ENCODE measurements at places on chromosomes 3 and 15. TPM values are rescaled to one million over a fixed set of nuclear protein-coding genes. Genes with fewer than 3 reads are reported as not detected.

- no peaks in the 10 kb centered on the region for H3K36me3 ChIP-seq
- H3K27ac ChIP-seq: no peak overlapping the region
- no peaks in the 10 kb centered on the region for H3K4me1 ChIP-seq
- no peak overlapping the region for H3K4me3 ChIP-seq
These were observed 32.8 kb downstream of the SCN5A start for GRCh38 chr3:38616658-38617057.

DNA sequence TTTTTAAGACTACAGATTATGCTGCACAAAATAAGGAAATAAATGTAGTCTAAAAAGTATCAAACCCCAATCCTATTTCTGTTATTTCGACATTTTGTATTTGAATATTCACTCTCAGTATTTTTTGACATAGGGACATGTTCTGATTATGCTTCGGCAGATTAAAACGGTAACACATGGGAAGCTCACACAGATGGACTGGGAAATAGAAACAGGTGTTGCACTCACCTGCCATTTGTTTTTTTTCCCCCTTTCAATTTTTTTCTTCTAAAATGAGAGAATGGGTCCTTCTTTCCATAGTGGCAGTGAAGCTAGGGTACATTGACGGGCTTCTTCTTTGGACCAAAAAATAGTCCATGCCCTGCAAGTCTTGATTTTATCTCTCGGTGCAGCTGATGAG lies 163.1 kb downstream of the MYRIP start:
- H3K4me1 ChIP-seq: no peaks in the 10 kb centered on the region
- no peaks in the 10 kb centered on the region for H3K36me3 ChIP-seq
- no peaks in the 10 kb centered on the region for H3K27me3 ChIP-seq
- no peak for DNase-seq
- H3K4me3 ChIP-seq: no peak overlapping the region

DNA sequence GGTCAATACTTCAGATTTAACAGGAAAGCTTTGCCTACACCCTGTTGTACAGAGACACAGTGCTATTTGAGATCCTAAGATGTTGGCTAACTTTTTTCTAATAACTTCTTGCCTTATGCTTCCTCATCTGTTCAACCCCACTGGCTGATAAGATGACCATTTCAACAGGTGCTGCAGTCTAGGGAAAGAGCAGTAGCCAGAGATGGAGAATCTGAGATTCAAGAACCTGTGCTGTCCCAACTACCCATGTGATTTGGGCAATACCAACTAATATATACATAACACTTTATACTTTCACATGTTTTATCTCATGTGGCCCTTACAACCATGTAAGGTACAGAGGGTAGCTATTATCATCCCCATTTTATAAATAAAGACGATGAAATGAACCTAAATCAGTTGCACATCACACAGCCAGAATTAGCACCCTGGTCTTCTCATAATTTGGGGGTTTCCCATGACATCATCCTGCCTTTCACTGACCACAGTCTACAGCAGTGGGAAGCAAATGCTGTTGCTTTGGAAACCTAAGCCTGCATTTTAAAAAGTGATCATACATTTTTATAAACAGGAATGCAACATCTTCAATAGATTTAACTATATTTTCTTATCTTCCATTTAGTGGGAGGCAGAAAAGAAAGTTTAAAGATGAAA lies 9.7 kb downstream of the TTC23 start:
- H3K36me3 ChIP-seq: no peaks in the 10 kb centered on the region
- no peak overlapping the region for H3K4me3 ChIP-seq
- no peak overlapping the region for H3K27ac ChIP-seq
- H3K27me3 ChIP-seq: no peaks in the 10 kb centered on the region
- no peaks in the 10 kb centered on the region for H3K4me1 ChIP-seq
- no peak for DNase-seq

The ITIH3 gene
- not detected for total RNA-seq

GRCh38 chr15:62791694-62792093 lies 250.9 kb upstream of the TPM1 start:
- H3K4me3 ChIP-seq: no peak overlapping the region
- H3K4me1 ChIP-seq: no peaks in the 10 kb centered on the region
- H3K27me3 ChIP-seq: no peaks in the 10 kb centered on the region
- DNase-seq: no peak
- H3K27ac ChIP-seq: no peak overlapping the region

The GOLGA6L10 gene
- 2.3 TPM for total RNA-seq

- no peak for DNase-seq
- no peak overlapping the region for H3K27ac ChIP-seq
- no peaks in the 10 kb centered on the region for H3K36me3 ChIP-seq
- H3K27me3 ChIP-seq: no peaks in the 10 kb centered on the region
These were observed 84.6 kb upstream of the KLF13 start for GRCh38 chr15:31241888-31242522.

DNA sequence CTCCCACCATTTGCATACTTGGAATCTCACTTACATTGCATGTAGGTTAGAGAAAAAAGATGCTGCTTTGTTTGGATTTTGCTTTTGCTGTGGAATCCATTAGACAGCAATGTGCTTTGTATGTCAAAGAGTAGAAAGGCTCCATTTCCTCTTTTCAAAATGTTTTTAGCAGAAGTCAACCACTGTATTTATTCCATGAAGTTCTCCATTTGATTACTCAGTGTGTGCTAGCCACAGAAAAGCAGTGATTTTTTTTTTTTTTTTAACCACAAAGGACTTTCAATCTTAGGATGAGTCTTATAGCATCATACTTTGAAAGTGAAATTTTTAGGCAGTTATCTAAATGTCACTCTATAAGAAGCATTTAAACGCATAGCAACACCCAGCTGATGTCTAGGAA lies 285.0 kb upstream of the ADAMTS9 start:
- H3K27ac ChIP-seq: no peak overlapping the region
- H3K36me3 ChIP-seq: no peaks in the 10 kb centered on the region
- DNase-seq: no peak
- no peaks in the 10 kb centered on the region for H3K4me1 ChIP-seq

The ZDHHC23 gene
- 7.4 TPM for total RNA-seq

The AP3B2 gene
- 0.12 TPM for total RNA-seq

DNA sequence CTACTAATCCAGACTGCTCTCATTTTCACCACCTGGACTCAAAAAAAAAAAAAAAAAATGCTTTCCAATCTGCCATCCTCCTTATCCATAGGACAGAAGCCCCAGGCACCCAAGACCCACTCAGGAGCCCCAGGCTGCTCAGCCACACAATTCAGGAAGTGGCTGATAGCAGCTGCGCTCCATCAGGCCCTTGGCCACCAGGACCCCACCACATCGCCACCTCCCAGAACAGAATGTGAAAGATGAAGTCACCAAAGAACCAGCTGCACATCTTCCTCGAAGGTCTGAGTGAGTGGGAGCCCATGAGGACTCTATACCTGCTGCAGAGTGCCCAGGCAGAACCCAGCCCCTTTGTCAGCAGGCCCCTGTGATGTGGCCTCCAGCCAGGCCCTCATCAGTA lies 19.5 kb downstream of the POC1A start:
- no peaks in the 10 kb centered on the region for H3K36me3 ChIP-seq
- no peak for DNase-seq
- H3K4me1 ChIP-seq: no peaks in the 10 kb centered on the region
- no peak overlapping the region for H3K4me3 ChIP-seq
- H3K27ac ChIP-seq: no peak overlapping the region

The KBTBD13 gene
- total RNA-seq: not detected

The EPHA3 gene
- not detected for total RNA-seq

- no peaks in the 10 kb centered on the region for H3K36me3 ChIP-seq
- H3K4me3 ChIP-seq: no peak within 1 kb of the TSS
These were observed at the start of gene HDC for GRCh38 chr15:50265620-50266019. TSS of gene HDC (minus strand) at chr15:50265726. CDS start at chr15:50265623, 103 bp downstream.

- no peak for DNase-seq
- H3K27ac ChIP-seq: no peak overlapping the region
- no peaks in the 10 kb centered on the region for H3K27me3 ChIP-seq
- no peaks in the 10 kb centered on the region for H3K4me1 ChIP-seq
These were observed 116.5 kb downstream of the SLMAP start for GRCh38 chr3:57872606-57873005.

- DNase-seq: no peak
- no peaks in the 10 kb centered on the region for H3K4me1 ChIP-seq
These were observed 334.1 kb downstream of the GABRB3 start for GRCh38 chr15:26438718-26439117.

GRCh38 chr15:69161079-69161877 lies 843 bp downstream of the GLCE start:
- peaks cover 29% of the 10 kb centered on the region for H3K4me1 ChIP-seq
- H3K27me3 ChIP-seq: no peaks in the 10 kb centered on the region
- H3K27ac ChIP-seq: no peak overlapping the region
- DNase-seq: peak; percentile 29
- peak overlapping the region; percentile 76 for H3K4me3 ChIP-seq

- H3K4me3 ChIP-seq: no peak overlapping the region
- no peaks in the 10 kb centered on the region for H3K27me3 ChIP-seq
- H3K36me3 ChIP-seq: no peaks in the 10 kb centered on the region
- DNase-seq: no peak
These were observed 55.0 kb downstream of the LSAMP start for GRCh38 chr3:116390318-116390717.

The SNX22 gene
- total RNA-seq: 0.20 TPM

The ITIH4 gene
- 71.1 TPM for total RNA-seq

The B3GNT5 gene
- 2.2 TPM for total RNA-seq

GRCh38 chr3:19543212-19543841 lies 390.7 kb downstream of the EFHB start:
- H3K36me3 ChIP-seq: no peaks in the 10 kb centered on the region
- H3K4me1 ChIP-seq: no peaks in the 10 kb centered on the region
- no peak overlapping the region for H3K4me3 ChIP-seq
- no peaks in the 10 kb centered on the region for H3K27me3 ChIP-seq

DNA sequence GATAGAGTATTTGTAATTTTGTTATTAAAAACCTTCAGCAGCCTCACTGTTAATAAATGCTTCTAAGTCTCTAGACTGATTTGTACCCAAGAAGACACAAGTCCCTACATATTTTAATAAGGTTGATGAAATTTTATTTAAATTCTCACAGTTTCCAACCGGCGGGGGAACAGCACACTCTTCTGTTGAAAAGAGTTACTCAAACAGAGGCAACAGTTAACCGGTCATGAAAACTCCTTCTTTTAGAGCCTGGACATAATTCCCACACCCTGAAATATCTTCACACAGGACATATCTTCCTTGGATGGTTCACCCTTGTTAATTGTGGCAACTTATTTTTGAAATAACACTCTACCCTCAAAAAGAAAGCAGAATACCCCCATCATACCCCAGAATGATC lies 278.8 kb downstream of the FOXP1 start:
- no peaks in the 10 kb centered on the region for H3K27me3 ChIP-seq
- peaks cover under 1% of the 10 kb centered on the region for H3K36me3 ChIP-seq
- DNase-seq: peak; percentile 74

The FBXW12 gene
- total RNA-seq: not detected

Data from CD4-positive, CD25-positive, alpha-beta regulatory T cell (primary cell).